ENCODE measurements at places on chromosomes 4 and X.

GRCh38 chr4:88793475-88793874 is 95.8 kb upstream of the NAP1L5 start:
- DNase-seq = no peak

GRCh38 chr4:180521181-180521580 is 1722.0 kb upstream of the TENM3 start:
- no peak for DNase-seq

DNA sequence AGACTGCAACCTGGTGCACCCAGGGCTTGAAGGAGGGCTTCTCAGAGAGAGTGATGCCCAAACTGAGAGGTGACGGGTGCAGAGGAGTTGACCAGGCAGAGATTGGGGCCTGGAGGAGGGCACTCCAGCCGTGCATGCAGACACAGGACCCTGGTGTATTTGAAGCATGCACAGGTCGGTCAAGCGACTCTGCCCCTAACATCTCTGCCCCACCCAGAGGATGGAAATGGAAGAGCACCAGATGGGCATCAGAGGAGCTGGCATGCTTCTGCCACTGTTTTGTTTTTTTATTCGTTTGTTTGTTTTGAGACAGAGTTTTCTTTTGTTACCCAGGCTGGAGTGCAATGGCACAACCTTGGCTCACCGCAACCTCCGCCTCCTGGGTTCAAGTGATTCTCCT is 320.9 kb downstream of the EVC2 start:
- DNase-seq = no peak

GRCh38 chr4:138999666-139000065 is 15.9 kb upstream of the NOCT start:
- DNase-seq = no peak

DNA sequence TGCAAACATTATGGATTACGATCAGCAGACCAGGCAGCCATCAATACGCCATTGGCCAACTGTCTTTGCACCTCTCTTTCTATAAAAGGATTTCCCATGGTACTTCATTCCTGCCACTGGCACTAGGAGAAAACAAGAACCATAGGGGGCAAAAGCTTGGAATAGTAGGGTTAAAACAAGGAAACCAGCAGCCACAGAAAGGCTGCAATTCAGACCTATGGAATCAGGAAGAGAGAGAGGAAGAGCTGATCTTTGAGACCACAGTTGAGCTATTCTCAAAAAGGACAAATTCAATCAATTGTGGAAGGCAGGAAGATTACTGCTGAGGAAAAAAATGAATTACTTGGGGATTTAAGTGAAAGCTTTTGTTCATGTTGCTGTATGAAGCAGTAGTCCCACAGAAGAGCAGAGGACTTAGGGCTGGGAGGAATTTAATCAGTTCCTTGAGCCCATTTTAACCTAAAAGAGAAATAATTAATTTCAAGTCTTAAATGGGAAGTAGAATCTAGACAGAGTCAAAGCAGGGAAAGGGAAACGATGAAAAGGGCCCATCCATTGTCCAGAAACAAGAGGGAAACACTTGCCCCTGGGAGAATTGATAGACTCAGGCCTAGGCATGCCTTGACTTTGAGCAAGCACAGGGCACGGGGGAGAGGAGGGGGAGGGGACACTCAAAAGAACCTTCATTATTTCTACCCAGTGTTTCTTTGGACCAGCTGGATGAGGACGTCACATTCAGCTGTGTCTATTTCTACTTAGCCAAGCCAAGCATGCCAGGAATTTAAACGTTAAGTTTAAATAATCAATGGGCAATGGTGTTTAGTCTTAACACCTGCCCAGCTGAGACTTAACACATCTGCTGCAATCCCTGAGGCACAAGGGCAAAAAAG is 50.7 kb downstream of the SCD5 start:
- DNase-seq = no peak

- no peak for DNase-seq
These were observed 35.0 kb downstream of the PROM1 start for GRCh38 chr4:16048619-16049419.

DNA sequence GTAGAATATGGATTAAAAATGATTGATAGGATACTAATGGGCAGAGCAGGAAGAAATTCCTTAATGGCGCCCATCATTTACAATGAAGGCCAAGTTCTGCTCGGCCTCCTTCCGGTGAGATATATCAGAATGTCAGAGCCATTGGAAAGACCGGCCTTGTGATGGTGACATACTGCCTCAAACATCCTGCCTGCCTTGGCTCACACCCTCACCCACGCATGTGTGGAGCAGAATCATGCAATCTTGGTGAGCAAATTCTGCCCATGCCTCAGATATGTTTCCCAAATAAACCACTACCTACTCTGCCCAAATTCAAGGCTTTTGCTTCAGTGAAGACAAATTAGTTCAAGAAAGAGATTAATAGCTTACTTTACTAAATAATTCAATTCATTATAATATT is 163.3 kb downstream of the MID1 start:
- no peak for DNase-seq

- no peak for DNase-seq
These were observed 714.4 kb downstream of the GLUD2 start for GRCh38 chrX:121761845-121762244.

GRCh38 chrX:134969726-134970125 is 21.1 kb upstream of the SMIM10 start:
- no peak for DNase-seq

DNA sequence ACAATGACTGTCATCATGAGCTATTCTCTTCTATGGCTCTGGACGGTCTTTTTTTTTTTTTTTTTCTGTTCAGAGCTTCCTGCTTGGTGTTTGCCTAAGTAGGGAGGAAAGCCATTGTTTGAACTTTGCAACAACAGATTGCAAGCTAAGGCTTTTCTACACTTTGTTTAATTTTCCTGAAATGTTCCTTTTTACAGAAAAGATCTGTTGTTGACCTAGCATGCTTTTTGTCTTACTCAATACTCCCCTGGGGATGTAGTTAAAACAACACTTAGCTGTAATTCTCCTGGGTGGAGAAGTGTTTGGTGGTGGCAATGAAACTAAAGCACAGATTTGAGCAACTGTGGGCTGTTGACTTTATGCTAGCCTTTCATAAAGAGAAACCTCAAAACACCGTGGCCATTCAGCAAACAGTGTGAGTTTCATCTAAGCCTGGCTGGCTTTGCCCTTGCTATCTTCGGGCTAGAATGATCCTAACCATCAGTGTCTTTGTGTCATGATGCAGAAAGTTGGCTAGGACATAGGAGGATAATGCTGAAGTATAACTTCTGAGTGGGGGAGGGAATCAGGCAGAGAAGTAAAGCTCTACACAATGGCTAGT is 110.5 kb downstream of the ANXA3 start:
- DNase-seq = no peak

DNA sequence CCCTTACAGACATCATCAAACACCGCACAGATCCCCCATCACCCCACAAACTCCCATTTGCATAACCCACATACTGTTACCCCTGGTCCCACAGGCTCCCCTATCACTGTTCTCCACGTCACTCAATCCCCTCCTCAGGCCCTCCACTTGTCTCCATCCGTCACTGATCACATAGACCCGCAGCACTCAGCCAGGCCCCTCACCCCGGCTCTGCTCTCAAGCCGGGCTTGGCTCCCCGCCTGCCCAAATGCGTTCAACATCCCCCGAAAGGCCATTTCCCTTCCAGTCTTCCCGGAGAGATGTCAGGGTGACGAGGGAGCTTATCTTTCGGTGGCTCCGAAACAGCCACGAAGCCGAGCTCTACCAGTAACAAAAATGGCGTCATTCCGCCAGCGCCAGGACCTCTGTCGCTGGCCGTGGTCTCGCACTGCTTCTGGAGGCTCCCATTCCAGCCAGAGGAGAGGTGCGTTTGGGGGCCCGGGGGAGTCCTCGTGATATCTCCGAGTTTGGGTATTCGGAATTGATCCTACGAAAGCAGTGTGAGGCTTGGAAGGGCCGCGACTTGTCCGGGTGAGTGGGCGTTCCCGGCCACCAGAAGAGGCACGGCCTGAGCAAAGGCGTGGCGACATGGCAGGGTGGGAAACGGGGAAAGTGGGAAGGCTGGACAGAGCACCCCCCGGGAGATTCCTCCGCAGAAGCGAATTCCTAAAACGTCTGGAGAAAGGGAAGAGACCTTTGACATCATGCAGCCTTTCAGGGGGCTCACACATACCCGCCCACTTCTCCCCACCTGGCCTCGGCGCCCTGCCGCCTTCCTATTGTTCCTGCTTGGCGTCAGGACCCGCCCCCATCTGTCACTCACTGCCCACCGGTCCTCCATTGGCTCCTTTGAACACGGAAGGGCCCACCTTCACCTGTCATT is at the start of gene ZNF630:
Gene ZNF630 (minus strand): TSS at position 577 of the 922 bp plus-strand sequence. CDS start 4,754 bp downstream, outside the sequence.
- peak; percentile 6 for DNase-seq

DNA sequence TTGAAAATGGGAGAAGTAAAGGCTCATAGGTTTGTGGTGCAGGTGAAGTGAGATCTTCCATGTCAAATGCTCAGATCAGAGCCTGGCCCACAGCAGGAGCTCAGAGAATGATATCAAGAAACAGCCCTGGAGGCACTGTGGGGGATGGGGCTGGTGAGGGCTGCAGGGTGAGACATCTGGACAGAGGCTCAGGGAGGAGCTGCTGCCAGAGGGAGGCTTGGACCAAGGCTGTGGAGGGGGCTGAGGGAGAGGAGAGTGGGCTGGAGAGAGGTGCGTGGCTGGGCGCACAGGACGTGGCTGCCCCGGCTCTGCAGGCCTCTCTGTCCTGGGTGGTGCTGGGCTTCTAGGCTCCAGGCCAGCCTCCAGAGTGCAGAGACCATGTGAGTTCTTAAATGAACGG is 5.6 kb downstream of the SORCS2 start:
- DNase-seq = no peak

- DNase-seq = no peak
These were observed 30.7 kb upstream of the WDR17 start for GRCh38 chr4:176034936-176035335.

GRCh38 chrX:56728752-56729151 is 291 bp upstream of the NBDY start:
- DNase-seq = no peak

DNA sequence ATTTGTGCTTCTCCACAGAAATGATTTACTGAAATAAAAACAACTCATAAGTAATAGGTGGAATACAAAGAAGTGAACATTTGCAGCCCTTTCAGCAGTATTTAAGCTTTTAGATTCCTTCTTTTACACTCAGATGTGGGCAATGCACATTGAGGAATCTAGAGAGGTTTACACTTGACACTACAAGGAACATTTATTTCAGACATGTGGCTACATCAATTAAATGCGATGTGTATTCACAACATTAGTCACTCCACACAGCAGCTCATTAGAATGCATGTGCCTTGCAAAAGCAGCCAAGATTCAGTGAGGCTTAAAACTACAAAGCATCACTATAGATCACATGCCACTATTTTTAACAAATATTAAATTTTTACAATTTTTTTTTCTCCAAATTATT is 480.7 kb downstream of the INPP4B start:
- DNase-seq = no peak

DNA sequence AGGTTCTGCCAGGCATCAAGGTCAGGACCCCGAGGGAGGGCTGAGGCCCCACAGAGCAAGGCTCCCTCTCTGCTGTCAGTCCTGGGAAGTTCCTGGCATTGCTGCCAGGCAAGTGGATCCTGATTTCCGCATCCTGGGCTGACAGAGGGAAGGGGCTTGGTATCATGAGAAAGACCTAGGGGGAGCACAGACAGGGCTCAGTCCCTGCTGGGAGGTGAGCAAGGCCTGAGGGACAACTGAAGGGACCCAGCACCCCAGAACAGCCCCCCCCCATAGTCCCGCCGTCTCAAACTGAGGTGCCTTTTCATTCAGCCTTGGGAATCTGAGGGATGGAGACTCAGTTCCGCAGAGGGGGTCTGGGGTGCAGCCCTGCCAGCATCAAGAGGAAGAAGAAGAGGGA is 971 bp downstream of the MAGEA11 start:
- no peak for DNase-seq

- DNase-seq = no peak
These were observed 18.8 kb upstream of the CYP4V2 start for GRCh38 chr4:186172546-186172945.

- DNase-seq = no peak
These were observed 61.0 kb downstream of the STX18 start for GRCh38 chr4:4480685-4481398.

- no peak for DNase-seq
These were observed 7.8 kb upstream of the UGT2B7 start for GRCh38 chr4:69088473-69088872.

- DNase-seq = no peak
These were observed 1.7 kb upstream of the UBA1 start for GRCh38 chrX:47191806-47192401.

- no peak for DNase-seq
These were observed 19.0 kb downstream of the NELFA start for GRCh38 chr4:1989533-1990347.

- DNase-seq = no peak
These were observed 54.2 kb downstream of the ENOX2 start for GRCh38 chrX:130848763-130849162.

DNA sequence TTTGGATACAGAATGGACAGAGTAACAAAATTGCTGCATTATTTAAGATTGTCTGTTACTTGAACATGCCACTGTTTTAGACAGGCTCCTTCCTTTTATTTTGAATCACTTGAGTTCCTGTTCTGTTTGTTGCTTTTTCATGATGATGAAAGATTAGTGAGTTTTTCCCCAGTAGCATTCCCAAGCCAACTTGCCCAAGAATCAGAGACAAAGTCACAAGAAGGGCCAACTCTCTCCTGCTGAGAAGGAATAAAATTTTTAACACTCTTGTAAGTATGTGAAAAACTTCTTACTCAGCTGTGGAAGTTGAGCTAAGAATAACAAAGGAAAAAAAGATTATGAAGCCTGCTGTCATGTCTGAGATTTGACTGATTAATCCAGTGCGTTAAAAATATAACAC is 104.2 kb downstream of the KLHL8 start:
- DNase-seq = no peak

DNA sequence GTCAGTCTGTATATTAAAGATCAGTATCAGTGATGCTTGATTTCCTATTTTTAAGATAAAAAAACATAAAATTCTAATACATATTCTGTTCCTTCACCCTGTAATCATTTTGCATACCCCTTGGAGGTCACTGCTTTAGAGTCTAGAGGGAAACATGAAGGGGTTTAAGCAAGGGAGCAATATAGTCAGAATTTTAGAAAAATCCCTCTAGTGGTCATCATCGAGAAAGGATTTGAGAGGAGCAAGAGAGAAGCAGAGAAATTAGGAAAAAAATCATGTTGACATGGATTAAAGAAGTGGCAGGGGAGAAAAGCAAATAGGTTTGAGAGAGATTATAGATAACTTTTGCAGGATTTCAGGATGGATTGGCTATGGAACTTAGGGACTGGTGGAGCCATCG is 11.1 kb downstream of the APEX2 start:
- DNase-seq = no peak

GRCh38 chr4:147011411-147011810 is 65.7 kb upstream of the TTC29 start:
- no peak for DNase-seq

- DNase-seq = peak; percentile 53
These were observed 722 bp downstream of the NAAA start for GRCh38 chr4:75939890-75940691.
